ENCODE measurements at places on chromosomes 5 and 9. TPM values are rescaled to one million over a fixed set of nuclear protein-coding genes. Genes with fewer than 3 reads are reported as not detected.

- no peak for DNase-seq
These were observed 746.5 kb upstream of the ZNF608 start for GRCh38 chr5:125492977-125493376.

GRCh38 chr9:22623236-22623635, 176.6 kb downstream of the DMRTA1 start:
- no peak for DNase-seq

DNA sequence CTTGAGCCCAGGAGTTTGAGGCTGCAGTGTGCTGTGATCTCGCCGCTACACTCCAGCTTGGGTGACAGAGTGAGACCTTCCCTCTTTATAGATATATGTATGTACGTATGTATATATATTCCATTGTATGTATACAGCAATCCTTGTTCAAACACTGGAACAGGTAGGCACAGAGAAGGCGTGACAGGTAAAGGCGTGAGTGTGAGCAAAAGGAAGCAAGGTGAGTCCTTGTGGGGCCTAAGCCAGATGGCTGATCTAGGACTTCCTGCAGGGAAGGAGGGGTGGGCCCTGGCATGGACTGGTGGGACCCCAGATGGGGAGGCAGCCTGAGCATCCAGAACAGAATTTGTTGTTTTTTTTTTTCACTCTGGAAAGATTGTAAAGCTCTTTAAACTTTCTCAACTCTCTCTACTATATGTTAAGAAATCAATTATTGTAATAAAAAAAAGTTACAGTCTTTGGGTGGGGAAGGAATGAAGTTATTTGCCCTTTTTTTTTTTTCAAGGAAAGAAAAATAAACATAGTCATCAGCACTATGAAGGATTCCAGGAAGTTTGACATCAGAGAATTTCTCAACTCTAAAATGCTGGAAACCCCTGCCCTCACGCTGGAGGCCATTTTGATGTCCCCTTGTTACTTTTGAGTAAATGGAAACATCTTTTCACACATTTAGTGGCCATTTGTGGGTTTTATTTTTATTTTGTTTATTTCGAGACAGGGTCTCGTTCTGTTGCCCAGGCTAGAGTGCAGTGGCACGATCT, 38.9 kb upstream of the STXBP1 start:
- peak; percentile 92 for DNase-seq

DNA sequence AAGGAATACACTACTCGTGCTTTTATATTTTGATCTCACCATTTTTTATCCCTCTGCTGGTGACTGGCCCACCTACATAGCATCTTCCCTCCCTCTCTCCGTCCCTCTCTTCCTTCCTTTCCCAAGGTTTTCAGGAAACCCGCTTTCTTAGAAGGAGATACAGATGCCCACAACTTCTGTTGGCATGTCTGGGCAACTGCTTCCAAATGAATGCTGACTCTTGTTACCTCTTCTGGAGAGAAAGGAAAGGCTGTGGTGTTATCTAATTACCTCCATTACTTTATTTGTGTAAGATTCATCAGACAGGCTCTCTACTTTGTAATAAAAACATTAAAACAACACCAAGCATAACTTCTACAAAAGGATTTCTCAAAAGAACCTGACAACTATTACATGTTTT, 20.2 kb downstream of the FANCC start:
- no peak for DNase-seq

DNA sequence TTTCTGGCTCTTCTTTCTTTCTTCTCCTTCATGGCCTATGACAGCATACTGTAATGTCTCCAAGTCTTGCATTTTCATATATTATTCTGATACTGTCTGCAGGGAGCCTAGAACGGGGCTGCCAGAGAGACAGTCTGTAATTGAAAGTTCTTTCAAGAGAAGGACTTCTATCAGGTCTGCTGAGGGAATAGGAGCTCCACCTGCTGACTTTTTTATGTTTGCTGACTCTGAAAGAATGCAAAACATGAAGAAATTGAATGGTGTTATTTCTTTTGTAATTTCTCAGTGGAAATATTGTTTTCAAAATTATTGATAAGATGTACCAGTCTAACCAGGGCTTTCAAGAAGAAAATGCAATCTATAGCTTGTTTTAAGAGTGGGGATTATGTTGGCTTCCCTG, 121.9 kb upstream of the RFX3 start:
- no peak for DNase-seq

GRCh38 chr5:113224605-113225065, 210.2 kb downstream of the TSSK1B start:
- DNase-seq, result no peak

GRCh38 chr5:352639-353611, 31.4 kb downstream of the AHRR start:
- DNase-seq, result no peak

DNA sequence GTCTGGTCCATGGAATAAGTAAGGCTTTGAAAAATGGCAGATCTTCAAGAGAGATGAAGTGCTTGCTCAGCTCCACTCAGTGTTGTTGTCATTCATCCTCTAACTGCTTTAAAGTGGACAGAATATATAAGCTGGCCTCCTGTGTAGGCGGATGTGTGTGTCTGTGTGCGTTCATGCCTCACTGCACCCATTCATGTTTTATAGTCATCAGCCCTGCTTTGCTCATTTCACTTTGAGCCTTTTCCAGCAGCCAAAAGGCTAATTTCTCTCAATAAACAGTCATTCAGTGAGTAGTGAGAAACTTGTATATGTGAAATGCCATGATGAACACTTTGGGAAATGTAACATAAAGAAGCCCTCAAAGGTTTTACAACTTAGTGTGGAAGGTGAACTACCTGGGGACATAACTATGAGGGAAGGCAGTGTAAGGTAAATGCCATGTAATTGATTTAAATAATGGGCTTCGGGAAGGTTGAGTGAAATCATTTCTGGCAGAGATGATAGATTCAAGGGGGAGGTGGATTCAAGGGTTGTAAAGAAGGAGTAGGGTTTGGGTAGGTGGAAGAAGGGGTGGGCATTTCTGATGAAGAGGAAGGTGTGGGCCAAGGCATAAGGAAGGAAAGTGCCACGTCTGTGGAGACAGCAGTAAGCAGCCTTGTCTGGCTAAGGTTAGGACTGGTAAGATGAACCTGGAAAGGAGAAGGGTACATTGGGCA, 15.7 kb downstream of the TTC23L start:
- no peak for DNase-seq

DNA sequence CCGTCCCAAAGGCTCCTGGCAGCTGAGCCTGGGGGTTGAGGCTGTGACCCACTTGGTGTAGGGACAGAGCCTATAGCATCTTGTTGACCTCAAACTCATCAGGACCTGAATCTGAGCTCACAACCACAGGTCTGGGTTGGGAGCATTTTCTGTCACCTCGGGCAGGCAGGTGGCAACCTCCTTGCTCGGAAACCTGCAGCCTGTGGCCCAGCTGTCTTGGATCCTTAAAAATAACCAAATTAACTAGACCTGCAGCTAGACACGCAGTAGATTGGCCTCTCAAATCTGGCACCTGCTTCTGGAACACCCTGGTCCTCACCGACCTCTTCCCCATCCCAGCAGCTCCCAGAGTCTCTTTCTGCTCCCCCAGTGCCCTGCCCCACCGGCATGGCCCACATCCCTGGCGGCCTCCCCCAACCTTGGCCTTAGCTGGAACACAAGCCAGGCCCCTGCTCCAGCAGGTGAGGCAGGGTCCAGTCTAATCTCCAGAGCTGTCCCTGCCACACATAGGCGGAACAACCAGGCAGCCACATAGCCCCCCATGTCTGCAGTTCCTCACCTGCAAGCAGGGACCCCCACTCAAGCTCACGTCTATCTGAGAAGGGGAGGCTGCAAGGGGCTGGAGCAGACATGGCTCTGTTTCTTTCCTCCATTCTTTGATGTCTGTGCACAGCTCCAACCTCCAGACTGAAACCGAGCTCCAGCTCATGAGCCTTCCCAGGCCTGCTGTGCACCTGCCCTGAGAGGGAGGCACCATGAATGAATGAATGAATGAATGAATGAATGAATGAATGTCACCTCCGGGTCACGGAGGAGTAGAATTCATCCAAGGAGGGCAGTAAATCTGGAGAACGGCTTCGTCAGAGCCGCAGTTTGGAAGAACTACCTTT, 28.3 kb downstream of the PAEP start:
- DNase-seq, result no peak

The KIF20A gene
- 1.3 TPM for total RNA-seq

The C5orf63 gene
- 4.0 TPM for total RNA-seq

The BTNL3 gene
- not detected for total RNA-seq
